Mesendoderm (in vitro differentiated cells): ENCODE measurements at places on chromosomes 6 and 20.

GRCh38 chr20:64234291-64234791 is 21.2 kb upstream of the PCMTD2 start:
- DNase-seq: no peak

DNA sequence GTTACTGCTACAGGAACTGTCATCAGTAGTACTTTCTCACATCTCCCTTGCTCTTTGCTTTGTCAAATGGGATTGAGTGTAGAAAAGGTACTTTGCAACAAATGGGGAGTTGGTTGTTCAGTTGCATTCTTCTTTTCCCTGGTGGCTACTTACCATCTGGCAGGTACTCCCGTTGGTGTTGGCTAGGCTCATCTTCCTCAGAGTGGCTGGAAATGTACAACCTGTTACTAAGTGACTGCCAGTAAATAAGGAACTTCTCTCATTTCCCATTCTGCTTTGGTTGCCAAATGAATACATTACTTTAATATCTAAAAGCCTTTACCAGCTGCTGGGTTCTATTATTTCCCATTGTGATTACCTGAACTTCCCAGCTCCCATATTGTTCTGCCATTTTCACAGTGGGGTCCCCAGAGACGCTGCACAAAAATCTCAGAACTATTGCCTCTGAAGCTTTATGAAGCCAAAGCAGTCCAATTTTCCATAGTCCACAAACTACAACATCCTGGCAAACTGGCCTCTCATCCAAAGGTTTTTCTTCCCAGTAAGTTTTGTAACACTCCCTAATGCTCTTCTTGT is 229.7 kb upstream of the HTR1E start:
- no peak for DNase-seq

GRCh38 chr20:31698803-31699718 is 23.6 kb downstream of the BCL2L1 start:
- DNase-seq: peak; percentile 86

DNA sequence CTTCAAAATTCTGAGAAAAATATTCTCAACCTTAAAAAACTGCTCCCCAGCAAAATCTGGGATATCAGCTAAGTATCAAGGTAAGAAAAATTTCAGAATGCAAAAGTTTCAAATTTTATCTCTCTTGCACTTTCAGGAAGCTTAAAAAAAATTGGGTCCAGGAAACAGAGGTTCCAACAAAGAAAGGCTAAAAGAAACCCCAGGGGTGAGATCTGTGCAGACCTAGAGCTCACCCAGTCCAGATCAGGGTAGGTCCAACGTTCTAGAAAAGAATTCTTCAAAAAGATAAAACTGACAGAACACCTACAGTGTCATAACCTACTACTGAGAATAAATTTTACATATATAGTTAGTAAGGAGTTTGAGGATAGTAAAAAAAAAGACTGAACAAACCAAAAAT is 23.5 kb downstream of the ILRUN start:
- DNase-seq: no peak

GRCh38 chr6:132693478-132693877 is 20.4 kb downstream of the VNN1 start:
- DNase-seq: no peak

GRCh38 chr6:154386848-154387717 is 30.5 kb upstream of the IPCEF1 start:
- DNase-seq: no peak

- no peak for DNase-seq
These were observed 44.0 kb downstream of the IRAK1BP1 start for GRCh38 chr6:78911218-78911940.
